ENCODE measurements at places on chromosomes 5 and 9.

DNA sequence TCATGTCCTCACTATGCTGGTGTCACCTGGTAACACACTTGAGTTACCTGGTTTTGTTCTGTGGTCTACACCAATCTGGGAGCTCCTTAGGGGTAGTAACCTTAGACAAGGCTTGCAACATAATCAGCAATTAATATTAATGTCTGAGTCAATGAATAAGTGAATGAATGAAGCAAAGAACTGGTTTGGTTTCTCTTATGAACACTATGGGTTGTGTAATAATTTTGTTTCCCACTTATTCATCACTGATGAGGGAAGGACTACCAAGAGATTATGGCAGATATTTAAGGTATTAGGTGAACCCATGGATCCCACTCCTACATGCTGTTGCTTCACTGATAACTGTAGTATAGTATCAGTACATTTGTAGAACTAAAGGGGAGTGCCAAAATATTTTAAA, 116.0 kb downstream of the SLC12A2 start:
- no peak for DNase-seq

DNA sequence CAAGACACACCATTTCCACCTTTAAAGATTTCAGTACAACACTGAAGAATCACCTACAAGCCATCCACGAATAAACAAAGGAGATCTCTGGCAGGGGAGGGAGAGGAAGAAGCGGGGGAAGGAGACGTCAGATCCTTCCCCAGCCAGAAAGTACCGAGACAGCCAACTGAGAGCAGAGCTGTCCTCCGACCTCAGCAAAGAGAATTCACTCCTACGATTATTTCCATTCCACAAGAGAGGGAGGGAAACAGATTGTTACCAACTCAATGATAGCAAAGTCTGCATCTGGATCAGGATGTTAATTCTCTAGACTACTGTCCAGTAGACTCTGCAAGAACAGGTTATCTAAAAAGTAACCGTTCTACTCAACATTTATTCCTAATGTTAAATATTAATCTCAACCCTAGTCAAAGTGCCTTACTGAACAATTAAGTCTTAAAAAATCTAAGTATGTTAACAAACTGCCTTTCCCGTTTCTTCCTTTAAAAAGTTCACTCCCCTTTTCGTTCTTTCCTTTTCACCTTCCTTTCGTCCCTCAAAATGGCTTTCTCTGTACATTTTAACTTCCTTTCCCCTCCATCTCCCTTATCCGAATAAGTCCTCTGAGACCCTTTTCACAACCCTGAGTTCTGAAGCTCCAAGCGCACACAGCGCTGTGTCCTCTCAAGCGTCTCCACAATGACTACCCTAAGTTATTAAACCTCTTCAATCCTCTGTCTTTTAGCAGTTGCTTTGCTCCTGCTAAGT, 1.4 kb downstream of the CHD1 start:
- DNase-seq = peak; percentile 49

- DNase-seq = no peak
These were observed 233.1 kb upstream of the GAS1 start for GRCh38 chr9:87180361-87180760.

- no peak for DNase-seq
These were observed 567.9 kb downstream of the EBF1 start for GRCh38 chr5:158531860-158532259.

DNA sequence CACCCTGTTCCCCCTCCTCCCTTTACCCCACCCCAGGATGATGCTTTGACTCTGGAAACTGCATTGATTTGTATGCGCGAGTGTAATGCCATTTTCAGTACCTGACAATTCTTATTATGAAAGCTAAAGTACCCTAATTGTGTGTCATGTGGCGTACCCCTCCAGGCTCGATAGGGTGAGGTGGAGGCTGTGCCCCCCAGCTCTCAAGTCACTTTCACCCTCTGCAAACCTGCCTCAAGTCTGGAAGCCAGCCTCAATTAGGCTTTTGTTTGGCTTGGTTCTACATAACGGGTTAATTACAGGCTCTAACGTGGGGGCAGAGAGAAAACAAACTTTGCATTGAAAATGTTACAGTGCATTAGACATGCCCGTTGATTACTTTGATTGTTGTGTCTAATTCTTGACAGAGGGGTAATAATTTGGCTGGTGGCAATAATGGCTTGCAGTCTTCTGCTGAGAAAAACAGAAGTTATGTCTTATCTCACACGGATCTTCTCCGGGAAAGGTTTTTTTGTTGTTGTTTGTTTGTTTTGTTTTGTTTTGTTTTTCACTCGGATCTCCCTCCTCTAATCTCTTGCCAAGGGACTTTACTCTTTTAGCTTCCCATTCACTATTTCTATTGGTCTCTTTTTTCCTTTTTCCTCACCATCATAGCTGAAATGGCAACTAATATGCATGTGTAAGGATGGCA, 12.6 kb downstream of the ISL1 start:
- peak; percentile 72 for DNase-seq

DNA sequence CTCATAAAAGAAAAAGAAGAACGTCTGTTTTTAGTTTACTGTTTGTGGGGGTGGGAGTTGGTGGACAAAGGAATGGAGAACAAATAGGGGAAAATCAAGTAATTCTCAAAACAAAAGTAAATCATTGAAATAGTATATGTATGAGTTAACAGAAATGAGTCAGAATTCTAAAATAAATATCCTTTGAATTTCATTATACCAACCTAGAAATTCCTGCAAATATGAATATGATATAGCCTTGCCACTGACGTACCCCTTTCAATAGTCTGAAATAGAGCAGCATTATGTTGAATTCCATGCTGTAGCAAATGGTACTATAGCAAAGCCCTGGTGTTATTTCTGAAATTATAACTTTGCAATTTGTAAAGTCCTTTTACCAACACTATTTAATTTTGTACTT, 29.6 kb upstream of the DTWD2 start:
- DNase-seq = no peak

GRCh38 chr9:33177086-33177485, 9.9 kb upstream of the B4GALT1 start:
- DNase-seq = no peak

DNA sequence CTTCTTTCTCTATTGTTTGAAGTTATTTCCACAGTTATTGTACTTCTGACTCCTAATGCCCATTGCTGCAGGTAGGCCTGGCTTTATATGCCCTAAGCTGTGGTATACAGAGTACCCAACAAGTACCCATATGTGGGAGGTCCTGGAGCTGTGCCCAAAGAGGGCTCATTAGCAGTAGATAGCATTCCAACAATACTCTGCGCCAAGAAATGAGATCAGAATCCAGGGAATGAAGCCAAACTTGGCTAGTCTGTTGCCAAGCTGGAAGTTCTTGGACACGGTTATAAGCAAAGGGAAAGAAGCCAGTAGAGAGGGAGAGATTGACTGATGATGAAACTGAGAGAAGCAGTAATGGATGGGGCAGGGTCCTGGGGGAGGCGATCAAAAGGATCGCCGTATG, 29.7 kb upstream of the FAM169A start:
- DNase-seq = no peak

GRCh38 chr9:98164912-98165311, 27.5 kb downstream of the CORO2A start:
- no peak for DNase-seq

GRCh38 chr5:174409070-174409469, 315.3 kb upstream of the MSX2 start:
- no peak for DNase-seq

- no peak for DNase-seq
These were observed 24.0 kb upstream of the PTPN3 start for GRCh38 chr9:109522106-109522505.

- DNase-seq = no peak
These were observed 473.0 kb downstream of the PLK2 start for GRCh38 chr5:57986761-57987341.

DNA sequence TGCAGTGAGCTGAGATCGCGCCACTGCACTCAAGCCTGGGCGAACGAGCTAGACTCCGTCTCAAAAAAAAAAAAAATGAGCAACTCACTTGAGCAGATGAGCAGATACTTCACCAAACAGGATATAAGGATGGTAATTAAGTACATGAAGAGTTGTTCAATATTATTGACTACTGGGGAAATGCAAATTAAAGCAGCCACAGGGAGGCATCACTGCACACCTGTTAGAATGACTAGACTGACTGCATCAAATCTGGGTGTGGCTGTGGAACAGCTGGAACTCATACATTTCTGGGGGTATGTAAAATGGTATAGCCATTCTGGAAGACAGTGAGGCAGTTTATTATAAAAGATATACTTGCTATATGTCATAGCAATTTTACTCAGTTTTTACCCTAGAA, 93.0 kb downstream of the WNK2 start:
- no peak for DNase-seq

GRCh38 chr5:139761501-139761900, 34.1 kb upstream of the PSD2 start:
- no peak for DNase-seq

DNA sequence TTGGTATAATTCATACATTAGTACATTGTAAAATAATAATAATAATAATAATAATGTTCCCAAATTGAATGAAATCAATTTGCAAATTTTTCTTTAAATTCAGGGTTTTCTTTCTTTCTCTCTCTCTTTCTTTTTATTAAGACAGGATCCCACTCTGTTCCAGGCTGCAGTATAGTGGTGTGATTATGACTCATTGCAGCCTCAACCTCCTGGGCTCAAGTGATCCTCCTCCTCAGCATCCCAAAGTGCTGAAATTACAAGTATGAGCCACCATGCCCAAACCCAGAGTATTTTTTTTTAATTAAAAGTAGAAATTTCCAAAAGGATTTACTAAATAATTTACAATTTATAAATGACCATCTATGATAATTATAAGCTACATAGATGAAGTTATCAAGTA, 117.7 kb downstream of the HOMER1 start:
- no peak for DNase-seq

DNA sequence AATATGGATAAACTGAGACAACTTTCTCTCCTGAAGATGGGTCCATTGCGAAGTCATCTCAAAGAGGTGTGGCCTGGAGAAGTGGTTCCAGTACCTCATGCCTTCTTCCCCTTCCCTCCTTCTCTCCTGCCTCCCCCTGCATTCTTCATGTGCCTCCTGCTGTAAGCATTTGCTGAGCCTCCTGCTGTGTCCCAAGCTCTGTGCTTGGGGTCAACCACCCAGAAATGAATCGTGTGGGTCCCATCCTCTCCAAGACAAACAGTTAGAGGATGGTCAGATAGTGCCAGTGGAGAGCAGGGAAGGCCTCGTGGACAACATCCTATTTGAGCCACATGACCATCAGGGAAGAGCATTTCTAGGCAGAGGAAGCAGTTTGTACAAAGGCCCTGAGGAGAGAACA, 53.5 kb downstream of the KCNIP1 start:
- no peak for DNase-seq

- no peak for DNase-seq
These were observed 157.3 kb downstream of the RXRA start for GRCh38 chr9:134483361-134484184.

DNA sequence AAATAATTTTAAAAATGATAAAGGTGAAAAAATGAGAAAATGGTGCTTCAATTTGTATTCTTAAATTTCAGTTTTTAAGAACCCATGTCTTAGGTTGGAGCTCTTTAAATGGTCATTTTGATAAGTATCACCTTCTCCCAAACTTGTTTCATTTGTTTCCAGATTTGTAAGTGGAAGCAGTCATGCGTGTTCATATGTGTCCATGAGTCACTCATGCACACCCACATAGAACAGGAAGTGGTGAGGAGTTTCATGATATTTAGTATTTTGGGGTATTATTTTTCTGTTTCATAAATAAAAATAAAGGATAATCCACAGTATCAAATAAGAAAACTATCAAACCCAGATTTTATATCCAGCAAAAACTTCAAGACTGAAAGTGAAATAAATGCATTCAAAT, 570.4 kb upstream of the ST8SIA4 start:
- DNase-seq = no peak

DNA sequence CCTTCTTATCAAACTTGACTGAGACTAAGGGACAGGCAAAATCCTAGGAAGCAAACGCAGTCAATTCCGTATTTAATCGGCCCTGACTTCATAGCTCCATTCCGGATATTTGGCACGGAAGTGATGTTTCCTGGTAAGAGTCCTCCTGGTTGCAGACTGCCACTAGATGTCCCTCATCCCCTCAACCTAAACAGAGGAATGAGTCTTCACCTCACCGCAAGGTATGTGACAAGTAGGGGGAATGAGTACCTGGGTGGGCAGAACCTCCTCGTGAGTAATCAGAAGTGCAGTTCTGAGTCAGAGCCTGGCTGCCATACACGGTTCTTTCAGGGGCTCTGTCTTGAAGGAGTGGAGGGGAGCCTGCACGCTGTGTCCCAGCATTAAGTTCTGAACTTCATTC, 173.6 kb downstream of the MUSK start:
- peak; percentile 11 for DNase-seq

GRCh38 chr5:4086081-4086480, 490.4 kb downstream of the IRX1 start:
- DNase-seq = no peak

DNA sequence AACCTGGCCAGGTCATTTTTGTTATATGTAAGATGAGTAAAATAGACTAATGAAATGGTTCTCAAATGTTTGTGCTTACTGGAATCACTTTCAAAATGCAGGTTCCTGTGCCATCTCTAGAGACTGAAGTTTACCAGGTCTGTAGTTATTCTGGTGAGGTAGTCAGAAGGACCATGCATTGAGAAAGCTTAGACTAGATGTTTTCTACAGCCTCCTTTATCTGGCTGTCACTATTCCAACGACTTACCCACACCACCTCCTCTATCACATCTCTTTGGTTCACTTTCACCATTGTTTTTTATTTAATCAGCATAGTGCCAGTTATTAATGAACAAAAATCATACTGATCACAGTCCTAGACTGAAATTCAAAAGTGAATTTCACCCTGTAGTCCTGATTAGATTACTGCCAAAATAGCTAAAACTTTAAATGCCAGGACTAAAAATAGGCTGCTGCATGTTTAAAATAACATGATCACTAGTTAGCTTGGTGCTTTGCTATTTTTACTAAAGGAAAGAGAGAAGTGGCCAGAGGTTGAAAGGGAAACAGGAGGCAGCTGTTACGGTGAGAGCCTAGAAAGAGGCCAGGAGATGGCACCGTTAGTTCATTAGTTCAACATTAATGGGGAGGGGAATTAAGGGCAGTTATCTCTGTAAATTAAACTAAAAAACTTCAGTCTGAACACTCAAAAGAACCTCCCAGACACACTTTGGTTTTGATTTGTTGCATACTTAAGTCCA, 13.9 kb upstream of the FNIP1 start:
- DNase-seq = no peak

GRCh38 chr9:135018306-135018915, 69.1 kb upstream of the OLFM1 start:
- DNase-seq = no peak

DNA sequence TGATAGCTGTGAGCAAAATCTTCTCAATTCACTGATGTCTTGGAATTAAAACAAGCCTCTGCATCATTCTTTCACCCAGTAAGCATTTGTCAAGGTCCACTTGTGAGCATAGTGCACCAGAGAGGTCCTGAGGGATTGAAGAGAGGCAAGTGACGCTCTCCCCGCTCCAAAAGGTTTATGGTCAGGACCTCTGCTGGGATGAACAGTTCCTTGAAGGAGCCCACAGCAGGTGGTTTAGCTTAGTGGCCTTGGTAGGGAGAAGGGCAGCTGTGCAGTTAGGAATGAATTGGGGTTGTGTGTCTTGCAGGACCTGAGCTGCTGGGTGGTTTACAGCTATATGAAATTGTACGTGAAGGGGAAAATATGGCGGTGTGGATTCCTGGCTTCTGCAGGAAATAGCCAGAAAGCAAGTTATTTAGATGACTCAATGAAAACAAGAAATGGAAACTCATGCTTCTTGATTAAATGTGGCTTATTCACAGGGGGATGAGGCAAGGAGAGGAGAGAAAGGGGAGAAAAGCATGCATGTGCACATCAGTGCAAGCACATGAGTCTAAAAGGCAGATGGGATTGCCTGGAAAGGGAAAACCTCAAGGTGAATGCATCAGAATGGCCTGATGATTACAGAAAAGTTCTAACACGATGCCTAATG, 42.0 kb downstream of the SUB1 start:
- DNase-seq = no peak

Data from NCI-H748 treated with DMSO at 0.1 percent for 48 hours (cell line).